AG20443 (cell line): ENCODE measurements at places on chromosomes 7 and 10.

DNA sequence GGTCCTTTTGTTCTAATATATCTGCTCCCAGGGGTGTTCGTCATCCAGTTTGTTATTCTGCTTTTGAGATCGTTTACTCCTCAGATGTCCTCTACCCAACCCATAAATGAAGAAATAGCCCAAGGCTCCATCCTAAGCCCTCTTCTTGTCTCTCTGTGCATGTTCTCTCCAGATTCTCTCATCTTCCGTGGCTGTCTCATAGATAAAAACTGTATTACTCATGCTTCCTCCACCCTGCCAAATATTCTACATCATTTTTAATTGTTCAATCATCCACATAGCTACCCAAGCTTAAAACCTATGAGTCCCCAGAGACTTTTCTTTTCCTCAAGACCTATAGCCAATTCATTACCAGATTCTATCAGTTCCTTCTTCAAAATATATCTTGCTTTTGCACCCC is 44.9 kb downstream of the CAV1 start:
- peak; percentile 72 for DNase-seq

GRCh38 chr10:78436706-78437406 is 403.2 kb downstream of the RPS24 start:
- no peak for DNase-seq

- no peak for DNase-seq
These were observed 140.0 kb downstream of the ZNF365 start for GRCh38 chr10:62514079-62514693.

DNA sequence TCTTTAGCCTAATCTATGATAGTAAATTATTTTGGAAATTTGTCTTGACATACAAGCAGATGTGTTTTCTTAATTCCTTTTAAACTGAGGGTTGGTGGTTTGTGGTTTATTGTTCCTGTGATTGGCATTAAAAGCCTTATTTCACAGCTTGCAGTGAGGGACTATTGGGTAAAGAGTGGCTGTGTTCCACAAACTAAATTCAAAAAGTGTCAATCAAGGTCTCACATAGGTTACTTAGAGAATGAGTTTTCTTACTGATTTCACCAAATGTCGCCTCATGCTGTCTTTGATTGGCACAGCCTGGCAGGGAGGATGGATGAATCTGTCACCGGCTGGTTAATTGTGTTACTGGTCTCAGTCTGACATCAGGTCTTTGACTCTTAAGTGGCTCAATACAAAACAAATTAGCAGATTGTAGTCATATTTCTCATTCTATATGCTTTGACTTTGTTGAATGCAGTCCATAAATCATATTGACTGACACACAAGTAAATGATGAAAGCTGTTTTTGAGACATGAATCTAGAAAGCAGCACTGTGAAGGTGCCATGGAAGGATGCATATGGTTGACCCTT is 66.8 kb upstream of the CYP26C1 start:
- DNase-seq = no peak

DNA sequence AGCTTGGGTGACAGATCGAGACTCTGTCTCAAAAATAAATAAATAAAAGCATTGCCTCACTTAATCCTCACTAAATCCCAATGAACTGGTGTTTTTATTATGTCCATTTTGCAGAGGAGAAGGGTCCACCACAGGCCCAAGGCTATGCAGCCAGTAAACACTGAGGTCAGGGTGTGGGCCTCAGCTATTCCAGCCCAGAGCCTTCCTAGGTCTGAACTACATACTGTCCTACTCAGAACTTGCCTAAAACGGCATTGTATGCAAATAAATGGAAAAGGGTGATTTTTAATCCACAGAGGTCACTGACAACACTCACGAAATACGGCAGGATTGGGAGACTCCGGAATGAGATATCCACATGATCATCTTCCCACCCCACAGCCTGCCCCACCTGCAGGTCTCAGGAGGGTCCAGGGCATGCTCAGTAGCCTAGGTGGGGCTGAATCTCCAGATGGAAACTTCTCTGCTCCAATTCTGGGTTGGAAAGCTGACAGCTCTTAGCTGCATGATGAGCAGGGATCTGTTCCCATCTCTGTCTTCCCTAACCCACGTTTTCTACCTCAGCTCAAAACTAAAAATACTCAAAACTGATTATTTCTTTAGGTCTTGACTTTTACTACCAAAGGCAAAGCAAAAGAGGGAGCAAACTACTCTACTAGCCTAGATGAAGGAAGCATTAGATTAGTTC is 121.0 kb downstream of the SORBS1 start:
- no peak for DNase-seq

- DNase-seq = no peak
These were observed 111.2 kb downstream of the LSM5 start for GRCh38 chr7:32378988-32379387.

GRCh38 chr7:16320099-16320660 is 101.2 kb downstream of the CRPPA start:
- DNase-seq = no peak

DNA sequence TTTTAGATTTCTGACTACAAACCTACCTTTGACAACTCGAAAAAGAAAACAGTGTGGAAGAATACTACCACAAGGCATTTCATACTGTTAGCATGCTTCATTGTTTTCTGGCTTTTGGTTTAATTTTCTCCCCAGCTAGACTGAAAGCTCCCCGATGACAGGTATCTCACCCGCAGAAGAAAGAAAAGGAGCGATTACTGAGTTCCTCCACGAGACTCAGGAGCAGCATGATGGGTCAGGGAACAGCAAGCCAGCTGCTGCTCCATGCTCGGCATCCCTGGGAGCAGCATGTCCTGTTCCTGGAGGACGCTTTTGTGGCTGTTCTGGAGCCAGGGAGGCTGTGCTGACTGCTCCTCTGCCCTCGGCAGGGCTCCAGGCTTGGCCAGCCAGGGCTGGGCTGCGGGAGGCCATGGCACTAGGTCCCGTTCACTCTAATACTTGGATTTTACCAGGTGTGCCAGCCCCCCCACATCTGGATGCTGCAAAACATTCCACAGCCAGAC is 133.4 kb downstream of the PRKAG2 start:
- DNase-seq = no peak

DNA sequence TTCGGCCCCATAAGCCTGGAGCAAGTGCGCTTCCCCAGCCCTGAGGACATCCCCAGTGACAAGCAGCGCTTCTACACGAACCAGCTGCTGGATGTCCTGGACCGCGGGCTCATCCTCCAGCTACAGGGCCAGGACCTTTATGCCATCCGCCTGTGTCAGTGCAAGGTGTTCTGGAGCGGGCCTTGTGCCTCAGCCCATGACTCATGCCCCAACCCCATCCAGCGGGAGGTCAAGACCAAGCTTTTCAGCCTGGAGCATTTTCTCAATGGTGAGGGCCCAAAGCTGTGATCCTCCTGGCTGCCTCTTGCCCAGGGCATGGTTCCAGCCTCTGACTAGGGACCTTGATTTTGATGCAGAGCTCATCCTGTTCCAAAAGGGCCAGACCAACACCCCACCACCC is 10.1 kb downstream of the IRF5 start:
- DNase-seq = peak; percentile 11

DNA sequence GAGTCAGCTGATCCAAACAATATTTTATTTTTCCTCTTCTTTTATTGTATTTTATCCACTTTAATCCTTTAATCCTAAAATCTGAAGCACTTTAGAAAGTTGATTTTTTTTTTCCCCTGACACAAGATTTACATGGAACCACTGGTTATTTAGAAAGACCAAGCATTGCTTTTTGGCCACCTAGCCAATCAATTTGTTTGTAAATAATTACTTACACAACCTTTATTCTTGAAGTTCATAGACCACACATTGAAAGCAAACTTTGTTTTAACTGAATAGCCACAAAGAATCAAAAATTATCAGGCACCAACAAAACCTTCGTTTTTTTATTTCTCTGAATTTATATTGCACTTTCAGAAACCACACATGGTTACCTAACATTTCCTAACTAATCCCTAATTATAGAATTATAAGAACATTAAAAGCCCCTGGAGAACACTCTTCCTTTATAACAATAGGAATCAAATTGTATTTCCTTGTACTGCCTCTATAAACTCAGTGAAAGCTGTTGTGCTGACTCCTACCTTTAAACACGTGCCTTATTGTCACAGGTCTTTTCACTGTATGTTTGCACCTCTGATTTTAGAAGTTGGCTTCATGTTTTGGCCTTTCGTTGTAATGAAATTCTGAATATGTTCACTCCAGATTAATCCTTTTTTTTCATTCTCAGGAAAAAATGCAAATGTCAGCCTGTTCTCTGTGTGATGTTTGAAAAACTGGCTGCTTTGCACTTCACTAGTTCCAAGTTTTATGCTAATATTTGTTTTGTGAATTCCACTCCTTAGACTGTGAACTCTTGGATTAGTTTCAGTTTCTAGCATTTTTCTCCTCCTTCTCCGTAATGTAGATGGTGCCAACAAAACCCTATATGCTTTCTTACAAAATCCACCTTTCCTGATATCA is 1511.9 kb downstream of the REEP3 start:
- no peak for DNase-seq

- DNase-seq = peak; percentile 11
These were observed 553.8 kb downstream of the TFEC start for GRCh38 chr7:115476671-115477181.

- DNase-seq = peak; percentile 58
These were observed 115.5 kb upstream of the ZNF438 start for GRCh38 chr10:31147210-31147608.

DNA sequence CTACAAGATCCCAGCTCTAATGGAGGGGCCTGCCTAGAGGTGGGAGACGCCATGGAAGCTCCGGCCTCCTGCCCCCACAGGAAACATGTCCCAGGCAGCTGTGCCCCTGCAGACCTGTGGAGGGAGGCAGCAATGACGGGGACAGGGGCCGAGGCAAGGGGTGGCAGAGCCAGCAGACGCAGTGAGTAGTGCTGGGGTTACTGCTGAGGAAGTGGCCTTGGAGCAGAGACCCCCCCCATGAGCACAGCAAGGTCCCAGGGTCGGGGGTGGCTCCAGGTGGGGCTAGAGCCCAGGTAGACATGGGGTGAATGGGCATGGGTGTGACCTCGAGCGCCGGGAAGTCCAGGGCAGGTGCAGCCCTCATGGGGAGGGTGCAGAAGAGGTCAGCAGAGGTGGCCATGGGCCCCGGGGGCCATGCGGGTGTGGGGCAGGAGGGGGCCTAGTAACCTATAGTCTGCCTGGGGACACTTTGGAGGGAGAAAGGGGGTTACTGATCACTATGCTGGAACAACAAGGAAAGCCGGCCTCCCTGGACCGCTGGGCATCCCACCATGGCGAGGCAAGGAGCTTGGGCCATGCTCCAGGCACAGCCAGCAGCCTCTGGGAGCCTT is 45.5 kb downstream of the JAKMIP3 start:
- no peak for DNase-seq

- no peak for DNase-seq
These were observed 87.2 kb upstream of the PFKP start for GRCh38 chr10:2980116-2980515.

DNA sequence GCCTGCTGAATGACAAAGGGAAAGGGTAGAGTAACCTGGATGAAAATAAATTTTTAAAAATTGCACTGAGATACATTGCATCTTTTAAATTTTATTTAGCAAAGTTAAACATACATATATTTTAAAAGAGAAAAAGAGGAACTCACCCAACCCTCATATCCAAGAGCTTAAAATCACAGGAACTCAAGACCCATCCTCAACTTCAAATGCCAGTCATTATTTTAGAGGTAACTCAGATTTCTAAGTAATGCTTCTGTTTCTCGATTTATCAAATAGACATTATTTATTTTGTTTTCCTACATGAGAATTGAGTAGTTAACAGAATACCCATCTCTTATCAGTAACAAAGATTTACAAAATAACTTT is 32.4 kb upstream of the KMT2E start:
- no peak for DNase-seq

- DNase-seq = peak; percentile 20
These were observed 75.6 kb downstream of the CTBP2 start for GRCh38 chr10:125084614-125085257.

DNA sequence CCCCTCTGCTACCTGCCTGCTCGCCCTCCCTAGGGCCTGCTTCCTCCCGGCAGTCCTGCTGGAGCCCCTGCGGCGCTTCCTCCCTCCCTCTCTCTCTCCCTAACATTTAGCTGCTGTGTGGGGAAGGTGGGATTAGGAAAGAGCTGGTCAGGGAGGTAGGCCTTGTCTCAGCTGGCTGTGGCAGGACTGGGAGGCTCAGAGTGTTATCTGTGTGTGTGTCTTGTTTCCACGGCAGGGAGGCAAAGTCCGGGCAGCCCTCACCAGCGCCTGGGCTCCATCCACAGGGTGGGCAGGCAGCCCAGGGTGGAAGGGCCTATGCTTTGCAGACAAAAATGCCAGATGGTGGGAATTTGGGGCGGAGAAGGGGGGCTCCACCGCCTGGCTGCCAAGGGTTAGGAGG is 105.7 kb downstream of the RPS24 start:
- no peak for DNase-seq

DNA sequence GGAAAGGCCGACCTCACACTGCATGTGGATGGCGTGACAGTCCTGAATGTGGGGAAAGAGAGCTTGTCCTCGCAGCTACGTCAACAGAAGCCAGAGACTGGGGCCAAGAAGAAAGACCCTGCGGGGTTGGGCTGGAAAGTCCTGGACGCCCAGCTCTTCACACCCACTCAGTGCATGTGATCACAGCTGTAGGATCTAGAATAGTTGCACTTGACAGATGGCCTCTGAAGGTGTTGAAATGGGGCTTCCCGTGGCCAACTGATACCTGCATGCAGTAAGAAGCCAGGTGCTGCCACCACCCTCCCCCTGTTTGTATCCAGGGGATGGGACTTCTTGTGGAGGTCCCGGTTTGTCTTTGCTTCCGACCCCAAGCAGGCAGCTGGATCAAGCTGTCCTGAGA is 34.1 kb upstream of the OCM2 start:
- no peak for DNase-seq

- DNase-seq = no peak
These were observed 388.2 kb upstream of the CELF2 start for GRCh38 chr10:10629512-10629911.

DNA sequence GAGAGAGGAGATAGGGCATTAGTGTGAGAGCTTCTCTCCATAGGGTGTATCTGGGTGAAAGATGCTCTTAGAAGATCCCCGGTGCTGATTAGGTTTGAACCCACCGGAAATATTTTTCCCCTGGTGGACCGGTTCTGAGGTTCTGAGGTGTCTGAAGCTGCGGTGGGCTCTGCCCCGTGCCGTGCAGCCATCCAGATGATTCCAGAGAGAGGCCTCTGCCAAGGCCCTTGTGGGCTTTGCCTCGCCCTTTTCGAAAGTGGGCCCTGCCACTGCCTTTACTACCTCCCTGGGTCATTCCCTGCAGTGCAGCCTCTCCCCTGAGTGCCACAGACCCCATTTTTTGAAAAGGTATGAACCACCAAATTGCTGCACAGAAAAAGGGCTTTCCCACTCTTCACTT is 2.8 kb downstream of the GIMAP8 start:
- DNase-seq = no peak

DNA sequence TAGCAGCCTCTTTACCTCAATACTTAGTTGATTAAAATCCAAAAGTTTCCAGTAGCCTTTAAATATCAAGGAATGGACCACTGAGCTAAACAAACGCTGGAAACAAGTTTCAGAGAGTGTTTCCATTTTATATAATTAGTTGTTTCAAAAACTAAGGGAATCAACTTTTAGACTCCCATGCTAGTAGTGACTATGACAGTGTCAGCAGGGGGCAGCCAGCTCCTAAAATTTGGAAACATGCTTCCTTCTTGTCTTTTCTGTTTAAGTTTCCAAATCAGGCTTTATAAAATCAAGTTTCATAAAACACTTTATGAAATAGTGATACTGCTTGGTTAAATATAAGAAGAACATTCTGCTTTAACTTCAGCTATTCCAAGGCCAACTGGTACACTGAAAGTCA is 138.2 kb upstream of the TMEM229A start:
- DNase-seq = no peak
